ENCODE measurements at places on chromosomes 7 and 10.
A peak's percentile ranks its signal among the peaks of the same experiment; 100 is the strongest.

GRCh38 chr7:117219485-117219884 is 103.4 kb downstream of the WNT2 start:
- no peak for DNase-seq

- no peak for DNase-seq
Observed at GRCh38 chr10:58322835-58323209, 12.0 kb upstream of the UBE2D1 start.

- DNase-seq = no peak
Observed at GRCh38 chr7:156845379-156846101, 47.4 kb downstream of the LMBR1 start.

- no peak for DNase-seq
Observed at GRCh38 chr10:96991313-96991841, 159.3 kb downstream of the LCOR start.

GRCh38 chr10:1068380-1069361 is 12.5 kb downstream of the WDR37 start:
- no peak for DNase-seq

DNA sequence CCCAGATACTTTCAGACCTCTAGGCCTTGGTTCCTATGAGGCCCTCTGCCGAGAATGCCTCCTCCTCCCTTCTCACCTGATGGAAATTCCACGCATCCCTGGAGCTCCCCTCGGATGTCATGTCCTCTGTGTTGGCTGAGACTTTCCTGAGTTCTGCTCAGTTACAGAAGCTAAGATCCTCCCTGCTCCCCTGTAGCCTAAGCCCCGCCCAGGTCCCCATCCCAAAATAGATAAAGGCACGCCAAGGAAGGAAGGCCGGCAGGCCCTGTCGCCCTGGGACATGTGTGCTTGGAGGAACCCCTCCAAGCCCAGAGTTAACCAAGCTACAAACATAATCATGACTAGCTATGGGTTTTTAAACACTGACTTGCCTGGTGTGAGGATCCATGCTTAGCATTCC is 123.5 kb downstream of the SORBS1 start:
- no peak for DNase-seq

DNA sequence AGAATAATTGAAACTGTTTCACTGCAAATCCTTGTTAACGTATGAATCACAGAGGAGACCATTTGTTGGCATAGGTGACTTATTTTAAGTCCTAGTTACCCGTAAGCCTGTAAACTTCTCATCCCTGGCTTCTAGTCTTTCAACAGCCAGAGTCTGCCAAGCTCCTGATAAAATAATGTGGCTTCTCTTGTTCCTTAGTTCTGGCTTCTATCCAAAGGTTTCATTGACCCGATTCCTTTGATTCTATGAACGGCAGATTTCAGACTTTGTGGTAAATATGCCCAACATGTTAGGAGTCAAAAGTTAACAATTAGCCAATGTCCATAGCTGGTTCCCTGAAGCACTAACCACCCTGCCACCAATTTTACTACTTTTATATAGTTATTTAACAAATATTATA is 23.3 kb downstream of the DNAH11 start:
- DNase-seq = no peak

- DNase-seq = no peak
Observed at GRCh38 chr10:73344269-73344668, 14.4 kb downstream of the CFAP70 start.

- no peak for DNase-seq
Observed at GRCh38 chr10:22010973-22011408, 7.5 kb upstream of the DNAJC1 start.

DNA sequence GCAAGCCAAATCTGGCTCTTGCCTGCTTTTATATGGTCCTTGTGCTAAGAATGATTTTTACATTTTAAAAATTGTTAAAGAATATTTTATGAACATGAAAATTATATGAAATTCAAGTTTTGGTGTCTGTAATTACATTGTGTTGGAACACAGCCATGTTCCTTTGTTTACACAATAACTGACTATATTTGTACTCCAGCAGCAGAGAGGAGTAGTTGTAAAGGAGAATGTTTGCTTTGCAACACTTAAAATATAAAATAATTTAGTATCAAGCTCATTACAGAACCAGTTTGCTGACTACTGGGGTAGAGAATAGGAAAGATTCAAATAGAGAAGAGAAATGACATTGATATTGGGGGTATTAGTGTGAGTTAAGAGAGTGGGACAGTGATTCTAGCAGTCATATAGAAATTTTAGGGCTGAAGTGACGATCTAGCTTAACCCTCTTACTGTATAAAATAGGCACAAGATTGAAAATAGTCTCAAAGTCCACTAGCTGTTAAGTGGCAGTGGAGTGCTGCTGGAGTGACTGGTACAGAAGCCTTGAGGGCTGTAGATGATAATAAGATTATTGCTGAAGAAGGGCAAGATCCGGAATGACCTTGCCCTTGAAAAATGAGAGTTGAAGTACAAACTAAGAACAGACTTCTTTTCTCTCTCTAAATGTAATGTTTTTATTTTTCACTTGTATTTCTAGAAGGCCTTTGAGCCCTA is 28.2 kb downstream of the SGPL1 start:
- DNase-seq = no peak

GRCh38 chr10:112208292-112208691 is 24.7 kb upstream of the GPAM start:
- no peak for DNase-seq

- no peak for DNase-seq
Observed at GRCh38 chr7:43118313-43118712, 5.9 kb downstream of the HECW1 start.

- DNase-seq = no peak
Observed at GRCh38 chr10:123567984-123568739, 98.0 kb upstream of the GPR26 start.

GRCh38 chr10:78472551-78472890 is 438.9 kb downstream of the RPS24 start:
- DNase-seq = no peak

GRCh38 chr7:66933469-66933868 is 12.4 kb downstream of the TMEM248 start:
- no peak for DNase-seq

GRCh38 chr10:75209086-75209920 is 1.3 kb upstream of the VDAC2 start:
- peak; percentile 62 for DNase-seq

GRCh38 chr10:61359452-61359851 is 93.7 kb downstream of the TMEM26 start:
- no peak for DNase-seq

GRCh38 chr7:157337316-157338149 is 729 bp downstream of the DNAJB6 start:
- DNase-seq = peak; percentile 80

- DNase-seq = no peak
Observed at GRCh38 chr10:34217524-34217923, 597.6 kb downstream of the PARD3 start.

GRCh38 chr7:1883031-1883761 is 213.1 kb downstream of the ELFN1 start:
- DNase-seq = no peak

- DNase-seq = peak; percentile 5
Observed at GRCh38 chr10:1107679-1108078, 51.5 kb downstream of the WDR37 start.

GRCh38 chr10:72073708-72074573 is 14.4 kb downstream of the SPOCK2 start:
- no peak for DNase-seq

- no peak for DNase-seq
Observed at GRCh38 chr7:103988468-103989199, 824 bp downstream of the RELN start.

- no peak for DNase-seq
Observed at GRCh38 chr10:104322416-104322782, 15.9 kb downstream of the ITPRIP start.

- DNase-seq = no peak
Observed at GRCh38 chr10:22268503-22268902, 47.7 kb upstream of the COMMD3 start.

DNA sequence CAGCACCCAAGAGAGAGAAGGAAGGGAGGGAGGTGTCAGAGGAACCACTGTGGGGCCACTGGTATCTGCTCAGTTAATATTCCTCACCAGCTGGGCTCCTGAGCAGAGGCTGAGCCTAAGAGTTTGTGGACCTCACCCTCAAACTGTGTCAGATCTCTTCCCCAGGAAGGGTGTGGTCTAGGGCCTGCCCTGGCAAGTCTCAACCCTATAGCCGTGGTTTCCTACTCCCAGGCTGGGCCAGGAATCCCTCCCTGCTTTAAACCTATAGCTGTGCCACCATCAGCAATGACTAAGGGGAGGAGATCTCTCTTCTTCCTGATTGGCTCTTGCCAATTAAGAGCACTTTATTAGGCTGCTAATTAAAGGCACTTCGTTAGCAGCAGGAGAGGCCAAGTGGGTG is 29.9 kb downstream of the POLL start:
- no peak for DNase-seq

GRCh38 chr10:51250278-51250920 is 176.1 kb downstream of the PRKG1 start:
- no peak for DNase-seq

DNA sequence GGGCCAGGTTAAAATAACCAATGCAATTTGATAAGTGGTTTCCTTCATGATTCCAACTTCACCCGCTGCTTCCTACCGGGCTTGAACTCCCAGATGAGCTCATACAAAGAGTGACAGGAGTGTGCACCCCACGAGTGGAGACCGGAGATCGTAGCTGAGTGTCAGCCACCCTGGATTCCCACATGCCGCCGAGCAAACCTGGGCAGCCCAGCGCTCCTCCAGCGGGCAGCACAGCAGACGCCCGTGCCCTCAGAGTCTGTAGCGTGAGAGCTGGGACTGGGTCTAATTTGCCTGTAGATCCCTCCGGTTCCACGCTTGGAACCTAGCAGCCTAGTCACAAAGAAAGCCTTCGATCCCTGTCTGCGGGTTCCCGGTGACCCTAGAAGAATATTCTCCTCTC is 476.1 kb upstream of the MGMT start:
- no peak for DNase-seq

- peak; percentile 71 for DNase-seq
Observed at GRCh38 chr7:151518105-151518946, 1.4 kb downstream of the RHEB start.

DNA sequence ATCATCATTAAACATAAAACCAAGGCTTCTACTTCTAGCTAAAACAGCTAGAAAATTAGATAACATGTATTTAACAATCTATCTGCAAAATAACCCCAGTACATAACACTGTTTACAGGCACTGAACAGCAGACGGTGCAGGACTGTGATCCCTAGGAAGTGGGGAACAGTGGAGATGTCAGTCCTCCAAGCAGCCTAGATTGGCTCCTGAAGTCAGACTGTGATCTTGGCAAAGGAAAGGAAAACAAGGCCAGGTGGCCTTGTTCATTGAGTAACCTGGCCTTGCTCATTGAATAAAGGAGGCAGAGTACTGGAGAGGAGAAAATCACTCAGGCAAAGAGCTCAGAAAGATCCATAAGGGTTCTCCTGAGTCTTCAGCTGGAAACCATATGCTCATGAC is 77.7 kb upstream of the DIP2C start:
- DNase-seq = no peak

DNA sequence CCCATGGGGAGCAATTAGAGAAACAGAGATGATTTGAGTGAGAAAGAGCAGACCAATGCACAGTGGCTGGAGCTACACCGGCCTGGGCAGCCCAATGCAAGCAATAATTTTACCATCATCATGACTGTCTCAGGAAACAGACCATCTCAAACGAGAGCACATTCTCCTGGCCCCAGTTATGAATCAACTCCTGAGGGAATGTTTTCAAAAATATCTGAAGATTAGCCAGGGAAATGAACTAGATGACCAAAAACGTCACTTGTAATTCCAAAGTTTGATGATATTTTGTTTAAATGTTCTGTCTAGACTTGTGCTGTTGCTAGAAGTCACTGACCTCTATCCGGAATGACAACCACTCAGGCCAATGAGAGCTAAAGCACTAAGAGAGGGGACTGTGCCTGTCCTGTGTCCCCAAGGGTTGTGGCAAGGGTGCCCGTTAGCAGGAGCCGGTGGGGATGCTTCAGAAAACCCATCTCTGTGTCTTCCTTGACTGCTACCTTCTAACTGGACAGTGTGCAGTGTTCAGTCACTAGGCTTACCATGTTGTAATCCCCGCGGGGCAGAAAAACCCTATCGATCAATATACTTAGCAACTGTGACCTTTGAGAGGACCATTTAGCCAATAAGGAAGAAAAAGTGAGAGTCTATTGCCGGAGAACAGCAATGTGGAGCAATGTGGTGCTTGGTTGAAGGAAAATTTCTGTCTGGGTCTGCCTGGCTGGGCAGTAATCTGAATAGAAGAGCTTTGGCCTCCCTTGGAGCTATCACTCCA is 202.4 kb downstream of the ADAM12 start:
- DNase-seq = no peak
